ENCODE measurements at places on chromosomes 3 and 15. TPM values are rescaled to one million over a fixed set of nuclear protein-coding genes. Genes with fewer than 3 reads are reported as not detected.

FGD5 gene
- total RNA-seq: 21.4 TPM

- DNase-seq: no peak
Observed at GRCh38 chr3:8298021-8298954, 203.3 kb upstream of the LMCD1 start.

DNA sequence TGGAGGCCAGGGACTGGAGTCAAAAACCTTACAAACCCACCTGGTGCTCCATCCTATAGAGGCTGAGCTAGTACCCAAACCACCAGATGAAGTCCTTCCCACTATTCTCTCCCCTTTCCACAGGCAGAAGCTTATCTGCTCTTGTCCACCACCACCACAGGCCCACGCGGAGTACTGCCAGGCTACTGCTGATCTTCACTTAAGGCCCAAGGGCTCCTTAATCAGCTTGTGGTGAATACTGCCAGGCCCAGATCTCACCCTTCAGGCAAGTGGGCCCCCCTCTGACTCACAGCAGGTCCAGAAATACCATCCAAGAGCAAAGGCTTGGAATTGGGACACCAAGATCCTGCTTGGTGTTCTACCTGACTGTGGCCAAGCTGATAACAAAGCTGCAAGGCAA is 598.1 kb upstream of the CBLB start:
- DNase-seq: no peak

DNA sequence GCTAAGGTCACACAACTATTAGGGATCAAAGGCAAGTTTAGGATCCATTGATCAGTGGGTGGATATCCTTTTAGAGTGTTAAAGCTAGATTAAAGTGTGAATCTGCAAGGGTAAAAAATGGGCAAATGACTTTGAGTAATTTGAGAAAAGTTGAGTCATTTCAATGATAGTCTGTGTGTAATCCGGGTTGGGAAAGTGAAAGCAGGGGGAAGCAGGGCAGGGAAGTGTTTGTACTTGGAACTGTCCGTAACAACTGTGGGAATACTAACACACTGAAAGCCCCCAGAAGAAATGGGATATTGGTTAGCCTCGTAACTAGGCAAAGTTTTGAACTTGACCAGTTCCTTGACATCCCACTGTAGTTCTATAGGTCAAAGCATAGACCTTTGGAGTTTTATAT is 187.2 kb upstream of the SLITRK3 start:
- no peak for DNase-seq

DNA sequence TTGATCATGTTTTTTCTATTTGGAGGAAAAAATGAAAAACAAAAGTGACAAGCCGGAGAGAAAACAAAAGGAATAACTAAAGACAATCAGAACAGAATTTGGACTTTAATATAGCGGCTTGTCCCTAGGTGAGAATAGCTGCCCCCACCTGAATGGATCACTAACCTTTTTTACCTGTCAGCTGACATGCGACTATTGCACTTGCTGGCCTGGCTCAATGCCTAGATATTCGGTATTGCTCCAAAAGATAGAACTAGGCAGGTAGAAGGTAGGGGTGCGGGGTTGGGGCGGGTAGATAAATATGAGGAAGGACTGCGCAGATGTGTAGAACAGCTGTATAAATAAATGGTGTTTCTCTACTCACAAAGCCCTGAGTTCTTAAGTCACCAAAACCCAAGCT is 650 bp upstream of the MORC1 start:
- no peak for DNase-seq

DNA sequence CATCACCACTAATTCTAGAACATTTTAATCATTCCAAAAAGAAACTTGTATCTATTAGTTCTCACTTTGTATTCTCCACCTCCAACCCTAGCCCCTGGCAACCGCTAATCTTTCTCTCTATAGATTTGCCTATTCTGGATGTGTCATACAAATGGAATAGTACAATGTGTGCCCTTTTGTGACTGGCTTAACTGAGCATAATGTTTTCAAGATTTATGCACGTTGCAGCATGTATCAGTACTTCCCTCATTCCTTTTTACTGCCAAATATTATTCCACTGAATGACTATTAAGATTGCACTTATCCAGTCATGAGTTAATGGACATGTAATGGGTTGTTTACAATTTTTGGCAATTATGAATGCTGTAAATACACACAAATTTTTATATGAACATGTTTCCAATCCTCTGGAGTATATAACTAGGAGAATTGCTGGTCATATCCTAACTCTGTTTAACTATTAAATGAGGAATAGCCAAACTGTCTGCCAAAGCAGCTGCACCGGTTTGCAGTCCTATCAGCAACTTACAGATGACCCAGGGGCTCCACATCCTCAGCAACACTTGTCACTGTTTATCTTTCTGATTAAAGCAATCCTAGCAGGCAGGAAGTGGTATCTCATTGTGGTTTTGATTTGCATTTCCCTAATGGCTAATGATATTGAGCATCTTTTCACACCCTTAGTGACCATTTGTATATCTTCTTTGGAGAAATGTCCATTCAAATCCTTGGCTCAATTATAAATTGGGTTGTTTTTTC is 42.9 kb downstream of the DCUN1D1 start:
- DNase-seq: no peak

DNA sequence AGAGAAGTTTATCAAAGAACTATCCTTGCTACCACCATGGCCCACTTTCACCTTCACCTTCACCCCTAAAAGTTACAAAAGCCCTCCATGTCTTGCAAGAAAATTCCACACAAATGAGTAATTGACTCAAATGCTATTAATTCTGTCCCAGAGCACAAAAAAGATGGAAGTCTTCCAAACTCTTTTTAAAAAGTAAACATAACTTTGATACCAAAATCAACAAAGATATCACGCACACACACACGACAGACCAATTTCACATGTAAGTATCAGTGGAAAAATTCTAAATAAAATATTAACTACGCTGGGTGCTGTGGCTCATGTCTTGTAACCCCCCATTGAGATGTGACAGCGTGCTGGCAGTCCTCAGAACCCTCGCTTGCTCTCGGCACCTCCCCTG is 1.1 kb upstream of the MCCC1 start:
- no peak for DNase-seq

DNA sequence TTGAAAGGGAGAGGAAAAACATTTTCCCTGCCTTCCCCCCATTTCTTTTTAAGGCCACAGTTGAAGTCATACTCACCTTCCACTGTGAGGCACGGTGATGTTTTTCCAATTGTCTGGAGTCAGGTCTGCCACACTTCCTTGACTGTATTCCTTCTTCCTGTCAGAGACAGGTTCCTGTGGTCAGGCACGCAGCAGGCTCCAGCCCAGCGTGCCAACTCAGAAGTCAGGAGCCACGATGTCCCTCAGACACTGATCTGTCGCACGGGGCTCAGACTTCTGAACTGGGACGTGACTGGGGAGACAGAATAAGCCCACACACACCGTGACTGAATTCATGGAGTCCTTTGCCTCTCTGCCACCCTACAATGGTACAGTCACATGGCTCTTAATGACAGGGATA is 41.2 kb upstream of the ADAMTS9 start:
- DNase-seq: no peak

CRYGS gene
- total RNA-seq: 3.7 TPM

NR2F2 gene
- 49.8 TPM for total RNA-seq

- no peak for DNase-seq
Observed at GRCh38 chr15:68211656-68212320, 6.7 kb upstream of the CALML4 start.

Data from thoracic aorta (tissue), 2 donors.